Cortex of kidney (tissue), 1 donor: ENCODE measurements at places on chromosomes 12 and 14.

DNA sequence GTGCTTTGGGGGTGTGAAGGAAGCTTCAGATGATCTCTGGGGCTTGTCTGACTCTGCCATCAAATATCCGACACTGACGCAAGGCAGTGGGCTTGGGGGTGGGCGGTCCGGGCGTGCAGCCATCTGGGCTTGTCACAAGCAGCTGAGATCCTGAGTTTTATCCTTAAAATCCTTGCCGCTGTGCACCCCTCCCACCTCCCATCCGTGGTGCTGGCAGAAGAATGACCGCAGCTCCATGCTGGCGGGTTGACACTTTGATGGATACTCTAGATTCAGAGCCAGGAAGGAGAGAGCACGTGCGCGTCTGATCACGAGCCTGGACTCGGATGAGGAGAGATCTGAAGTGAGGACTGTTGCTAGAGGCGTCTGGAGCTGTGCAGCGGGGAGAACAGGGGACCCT, 3.0 kb downstream of the ZFYVE21 start:
- no peak for DNase-seq

DNA sequence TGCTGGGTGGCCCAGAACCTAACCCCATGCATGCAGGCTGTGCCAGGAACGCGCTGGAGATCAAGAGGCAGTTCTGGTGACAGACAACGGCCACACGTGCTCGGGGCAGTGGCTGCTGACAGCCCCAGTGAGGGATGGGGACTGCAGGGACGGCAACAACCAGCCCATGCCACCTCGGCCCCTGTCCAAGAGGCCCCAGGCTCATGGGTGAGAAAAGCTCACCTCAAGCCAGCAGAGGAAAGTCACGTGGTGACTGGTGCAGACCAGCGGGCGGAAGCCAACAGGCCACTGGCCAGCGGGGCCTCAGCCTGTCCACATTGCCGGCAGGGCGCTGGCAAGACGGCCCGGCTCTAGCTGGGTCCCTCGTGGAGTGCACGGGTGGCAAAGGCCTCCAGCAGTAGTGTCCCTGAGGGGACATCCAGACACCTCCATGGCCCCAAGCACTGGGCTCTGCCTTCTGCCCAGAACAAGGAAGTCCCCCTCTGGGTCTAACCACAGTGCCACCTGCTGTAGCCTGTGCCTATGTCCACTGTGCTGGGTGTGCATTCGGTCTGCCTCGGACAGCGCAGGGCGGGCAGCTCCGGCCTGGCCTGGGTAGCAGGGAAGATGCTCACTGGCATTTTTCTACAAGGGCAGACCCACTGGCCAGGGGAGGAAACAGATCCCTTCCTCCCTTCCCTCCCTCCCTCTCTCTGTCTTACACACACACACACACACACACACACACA, 134.1 kb downstream of the NCOR2 start:
- DNase-seq, result no peak

DNA sequence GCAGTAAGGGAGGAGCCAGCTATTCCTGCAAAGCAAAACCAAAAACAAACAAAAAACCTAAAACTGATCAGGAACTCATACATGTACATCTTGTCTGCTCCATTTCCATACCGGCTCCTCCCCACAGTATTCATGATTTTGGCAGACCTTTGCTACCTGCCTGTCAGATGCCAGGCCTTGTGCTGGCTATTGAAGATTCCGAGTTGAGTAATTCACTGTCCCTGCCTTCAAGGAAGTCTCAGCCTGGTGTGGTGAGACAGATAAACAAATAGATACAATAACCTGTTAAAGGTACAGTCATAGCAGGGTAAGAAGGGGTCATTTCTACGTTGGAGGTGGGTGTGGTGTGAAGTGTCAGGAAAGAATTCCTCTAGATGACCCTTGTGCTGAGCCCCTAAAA, 42.7 kb downstream of the SUSD6 start:
- no peak for DNase-seq

DNA sequence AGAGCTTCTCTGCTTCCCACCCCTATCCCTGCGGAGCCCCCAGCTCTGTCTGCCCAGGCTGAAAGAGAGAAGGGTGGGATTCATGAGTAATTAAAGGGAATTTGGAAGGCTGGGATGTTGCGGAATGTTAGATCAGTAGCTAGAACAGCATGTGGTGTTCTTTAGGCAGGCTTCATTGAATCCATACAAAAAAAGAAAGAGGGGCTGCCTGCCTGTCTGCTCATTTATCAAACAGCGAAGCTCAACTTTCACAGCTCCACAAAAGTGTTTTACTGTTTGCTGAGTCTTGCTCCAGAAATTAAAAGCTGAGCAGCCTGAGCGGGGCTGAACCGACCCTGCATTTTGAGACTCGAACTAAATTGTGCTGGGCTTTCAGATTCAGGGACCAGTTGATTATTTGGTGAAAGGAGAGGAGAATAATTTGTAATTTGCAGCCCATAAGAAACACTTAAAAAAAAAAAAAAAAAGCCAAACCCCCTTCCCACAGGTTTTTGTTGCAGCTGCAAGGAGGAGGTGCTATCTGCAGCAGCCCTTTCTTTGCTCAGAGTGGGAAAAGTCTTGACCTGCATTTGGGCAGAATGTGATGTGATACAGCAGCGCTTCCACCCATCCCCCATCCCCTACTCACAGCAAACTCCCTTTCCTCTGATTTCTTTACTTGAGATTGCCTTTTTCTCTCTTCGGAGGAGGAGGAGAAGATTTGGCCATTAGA, 89.7 kb downstream of the RFX4 start:
- DNase-seq, result no peak
